Anterior cingulate cortex (tissue), 58 donors: ENCODE measurements at places on chromosomes 3 and 15.

- DNase-seq = no peak
Observed at GRCh38 chr3:185021256-185021655, 131.6 kb downstream of the C3orf70 start.

DNA sequence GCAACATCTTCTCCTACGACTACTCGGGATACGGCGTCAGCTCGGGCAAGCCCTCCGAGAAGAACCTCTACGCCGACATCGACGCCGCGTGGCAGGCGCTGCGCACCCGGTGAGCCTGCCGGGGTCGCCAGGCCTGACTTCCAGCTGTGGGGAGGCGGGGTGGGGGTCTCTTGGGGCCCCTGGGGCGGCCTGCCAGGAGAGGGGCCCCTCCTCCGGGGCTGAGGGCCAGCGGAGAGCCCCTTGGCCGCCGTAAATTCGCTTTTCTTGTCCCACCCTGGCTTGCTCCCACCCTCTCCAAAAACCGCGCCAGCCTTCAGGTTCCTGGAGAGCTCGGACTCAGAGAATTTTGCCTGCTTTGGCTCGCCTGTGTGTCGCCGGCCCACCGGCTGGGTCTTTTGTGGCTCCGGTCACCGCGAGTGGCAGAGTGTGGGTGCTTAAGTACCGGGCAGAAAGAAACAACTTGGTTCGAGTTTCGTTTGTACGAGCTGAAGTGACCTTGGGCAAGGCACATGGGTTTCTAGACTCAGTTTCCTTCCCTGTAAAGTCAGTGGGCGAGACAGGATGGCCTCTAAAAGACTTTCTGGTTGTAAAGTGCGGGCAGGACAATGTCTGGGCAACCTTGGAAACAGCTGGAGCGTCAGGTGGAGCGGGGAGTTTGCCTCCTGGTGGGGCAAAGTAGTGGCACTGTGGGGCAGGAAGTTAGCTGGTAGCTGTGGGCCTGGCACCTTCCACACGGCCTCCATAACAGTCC lies 976 bp downstream of the ABHD17C start:
- no peak for DNase-seq

DNA sequence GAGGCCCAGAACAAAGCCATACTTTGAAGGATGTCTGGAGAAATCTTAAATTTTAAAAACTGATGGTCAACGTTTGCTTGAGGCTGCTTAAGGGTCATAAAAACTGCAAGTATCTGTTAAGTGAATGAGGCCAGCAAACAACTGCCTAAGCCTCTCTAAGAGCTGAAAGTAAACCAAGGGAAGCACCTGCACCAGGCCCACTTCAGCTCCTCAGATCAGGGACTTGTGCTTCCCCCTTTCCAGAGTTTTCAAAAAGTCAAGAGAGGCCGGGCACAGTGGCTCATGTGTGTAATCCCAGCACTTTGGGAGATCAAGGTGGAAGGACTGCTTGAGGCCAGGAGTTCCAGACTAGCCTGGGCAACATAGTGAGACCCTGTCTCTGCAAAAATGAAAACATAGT lies 9.1 kb downstream of the FBXL22 start:
- no peak for DNase-seq

GRCh38 chr3:9400616-9401015 lies 3.2 kb downstream of the SETD5 start:
- DNase-seq = no peak

DNA sequence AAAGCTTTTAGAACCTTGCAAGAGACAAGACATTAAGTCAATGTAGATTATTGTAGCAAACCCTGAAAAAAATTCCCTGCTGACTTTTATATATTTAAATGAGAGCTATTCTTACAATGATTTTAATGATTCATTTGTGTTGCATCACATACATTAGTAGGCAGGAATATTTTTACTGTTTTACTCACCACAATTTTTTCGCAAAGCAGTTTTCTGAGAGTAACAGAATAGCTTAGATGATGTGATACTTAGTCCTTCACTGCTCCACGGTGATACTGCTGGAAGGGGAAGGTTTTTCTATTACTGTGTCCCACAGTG lies 43.9 kb upstream of the CLRN1 start:
- DNase-seq = no peak

DNA sequence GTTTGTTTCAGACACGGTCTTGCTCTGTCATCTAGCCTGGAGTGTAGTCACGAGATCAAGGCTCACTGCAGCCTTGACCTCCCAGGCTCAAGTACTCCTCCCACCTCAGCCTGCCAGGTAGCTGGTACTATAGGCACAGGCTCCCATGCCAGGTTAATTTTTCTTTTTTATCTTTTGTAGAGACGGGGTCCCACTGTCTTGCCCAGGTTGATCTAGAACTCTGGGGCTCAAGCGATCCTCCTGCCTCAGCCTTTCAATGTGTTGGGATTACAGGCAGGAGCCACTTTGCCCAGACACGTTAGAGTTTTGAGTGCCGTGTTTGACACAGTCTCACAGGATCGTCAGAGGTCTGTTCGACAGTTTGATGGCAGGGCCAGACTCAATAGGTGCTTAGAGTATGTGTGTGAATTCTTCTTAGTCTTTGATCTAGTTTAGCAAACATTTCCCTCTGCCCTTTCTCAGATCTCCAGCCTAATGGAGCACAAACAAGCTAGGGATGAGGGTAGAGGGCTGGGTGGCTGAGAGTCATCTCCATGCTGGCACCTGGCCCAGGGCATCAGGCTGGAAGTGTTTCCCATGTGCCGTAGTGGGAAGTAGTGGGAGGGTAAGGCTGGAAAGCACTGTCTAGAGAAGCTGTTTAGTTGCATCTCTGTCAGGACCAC lies 66.1 kb upstream of the DLG1 start:
- no peak for DNase-seq

GRCh38 chr3:13051066-13051465 lies 22.2 kb downstream of the IQSEC1 start:
- DNase-seq = no peak

DNA sequence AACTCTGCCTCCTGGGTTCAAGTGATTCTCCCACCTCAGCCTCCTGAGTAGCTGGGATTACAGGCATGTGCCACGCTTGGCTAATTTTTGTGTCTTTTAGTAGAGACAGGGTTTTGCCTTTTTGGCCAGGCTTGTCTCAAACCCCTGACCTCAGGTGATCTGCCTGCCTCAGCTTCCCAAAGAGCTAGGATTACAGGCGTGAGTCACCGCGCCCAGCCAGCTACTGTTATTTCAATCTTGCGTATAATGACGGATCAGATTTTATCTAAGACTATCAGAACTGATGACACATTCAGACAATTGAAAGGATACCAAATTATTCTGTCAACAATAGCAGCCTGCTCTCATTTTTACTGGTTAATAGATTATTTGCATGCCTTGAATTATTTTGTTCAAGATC lies 612.2 kb downstream of the ZIC1 start:
- no peak for DNase-seq

GRCh38 chr3:175111036-175111435 lies 251.9 kb downstream of the NAALADL2 start:
- no peak for DNase-seq

DNA sequence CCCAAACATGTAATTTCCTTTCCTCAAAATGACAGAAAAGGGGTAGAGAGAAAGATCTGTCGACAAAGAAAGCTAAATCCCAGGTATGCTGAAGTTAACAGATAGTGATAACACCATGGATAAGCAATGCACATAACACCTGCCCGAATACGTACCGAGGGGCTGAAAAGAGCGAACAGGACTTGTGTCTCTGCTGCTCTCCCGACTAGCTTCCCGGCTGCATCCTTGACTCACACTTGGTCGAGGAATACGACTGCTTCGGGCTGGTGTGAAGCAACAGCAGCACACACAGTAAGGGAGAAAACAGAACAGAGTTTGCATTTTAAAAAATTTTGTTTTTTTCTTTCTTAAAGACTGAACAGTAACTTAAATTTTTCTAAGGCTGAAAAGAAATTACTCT lies 136.4 kb downstream of the CLASP2 start:
- DNase-seq = no peak

- no peak for DNase-seq
Observed at GRCh38 chr3:184126006-184126405, 9.2 kb upstream of the EIF2B5 start.

DNA sequence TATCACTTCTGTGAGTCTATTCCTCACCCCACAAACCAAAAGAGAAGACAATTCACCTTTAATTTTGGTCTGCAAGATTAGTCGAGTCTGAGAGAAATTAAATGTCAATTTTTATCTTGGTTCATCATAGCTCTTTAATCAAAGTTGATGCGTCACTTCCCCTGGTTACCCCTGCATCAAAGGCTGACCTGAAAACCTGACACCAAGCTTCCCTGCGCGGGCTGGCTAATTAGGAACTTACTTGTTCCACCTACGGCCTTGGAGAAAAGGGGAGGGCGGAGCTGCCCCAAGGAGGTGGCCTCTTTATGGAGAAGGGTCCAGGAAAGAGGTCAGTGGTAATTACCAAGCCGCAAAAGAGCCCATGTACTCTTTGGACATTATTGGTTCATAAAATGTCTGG lies 218.4 kb downstream of the ARRDC4 start:
- no peak for DNase-seq

DNA sequence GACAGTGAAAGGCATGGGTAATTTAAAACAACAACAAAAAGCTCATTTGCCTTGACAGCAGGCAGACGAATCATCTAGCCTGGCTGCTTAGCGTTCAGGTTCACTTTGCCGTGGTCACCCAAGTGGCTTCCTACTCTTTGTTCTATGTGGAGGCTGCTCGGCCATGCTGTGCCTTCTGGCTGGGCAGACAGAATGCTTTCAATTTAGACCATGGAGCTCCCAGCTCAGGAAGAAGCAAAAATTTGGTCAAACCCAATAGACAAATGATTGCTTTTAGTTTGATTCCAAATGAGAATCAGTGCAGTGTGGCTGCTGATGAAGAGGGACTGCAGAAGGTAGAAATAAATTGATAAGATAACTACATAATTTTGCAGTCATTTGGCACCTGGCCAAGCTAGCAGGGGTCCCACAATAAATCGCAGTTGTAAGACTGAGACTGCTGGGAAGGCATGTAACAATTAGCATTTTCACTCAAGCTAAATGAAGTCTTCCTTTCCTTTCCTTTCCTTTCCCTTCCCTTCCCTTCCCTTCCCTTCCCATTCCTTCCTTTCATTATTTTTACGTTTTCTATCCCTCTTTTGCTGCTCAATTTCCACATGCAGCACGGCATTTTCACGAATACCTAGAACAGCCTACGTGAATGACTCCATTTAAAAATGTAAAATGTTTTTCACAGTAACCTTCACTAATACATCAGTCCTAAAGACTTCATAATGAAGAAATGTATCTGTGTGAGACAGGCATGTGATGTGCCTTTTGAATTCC lies 360.4 kb upstream of the TGFBR2 start:
- no peak for DNase-seq

DNA sequence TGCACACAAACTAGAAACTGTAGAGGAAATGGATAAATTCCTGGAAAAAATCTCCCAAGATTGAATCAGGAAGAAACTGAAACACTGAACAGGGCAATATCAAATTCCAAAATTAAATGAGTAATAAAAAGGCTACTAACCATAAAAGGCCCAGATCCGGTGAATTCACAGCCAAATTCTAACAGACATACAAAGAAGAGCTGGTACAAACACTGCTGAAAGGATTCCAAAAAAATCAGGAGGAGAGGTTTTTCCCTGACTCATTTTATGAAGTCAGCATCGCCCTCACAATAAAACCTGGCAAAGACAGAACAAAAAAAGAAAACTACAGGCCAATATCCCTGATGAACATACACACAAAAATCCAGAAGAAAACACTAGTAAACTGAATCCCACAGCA lies 462.4 kb upstream of the THBS1 start:
- no peak for DNase-seq

- no peak for DNase-seq
Observed at GRCh38 chr15:81291916-81292522, 31.9 kb downstream of the STARD5 start.

- DNase-seq = no peak
Observed at GRCh38 chr15:62566248-62566647, 401.2 kb upstream of the C2CD4B start.

GRCh38 chr3:187740421-187741399 lies 4.6 kb downstream of the BCL6 start:
- peak; percentile 70 for DNase-seq

- no peak for DNase-seq
Observed at GRCh38 chr15:70166506-70167087, 68.9 kb upstream of the TLE3 start.

DNA sequence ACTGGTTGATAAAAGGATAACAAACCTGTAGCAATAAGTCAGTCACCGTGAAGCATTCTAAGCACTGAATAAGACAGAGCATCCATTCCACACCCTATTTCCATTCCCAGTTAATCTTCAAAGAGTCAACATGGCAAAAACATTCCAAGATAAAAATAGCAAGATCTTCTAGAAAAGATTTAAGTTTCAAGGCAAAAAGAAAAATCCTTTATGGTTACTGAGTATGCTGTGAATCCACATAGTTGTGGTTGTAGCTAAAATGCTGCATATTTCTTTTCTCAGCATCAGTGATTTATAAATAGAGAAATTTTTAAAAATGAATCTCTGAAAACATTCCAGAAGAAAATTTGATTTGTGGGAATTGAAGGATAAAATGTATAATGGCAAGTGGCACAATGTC lies 21.1 kb downstream of the GAP43 start:
- no peak for DNase-seq

- DNase-seq = no peak
Observed at GRCh38 chr15:39134282-39134681, 446.6 kb upstream of the THBS1 start.

- DNase-seq = no peak
Observed at GRCh38 chr15:31078471-31078870, 23.1 kb downstream of the TRPM1 start.

GRCh38 chr15:82543160-82543559 lies 2.9 kb upstream of the RPS17 start:
- no peak for DNase-seq

GRCh38 chr3:154144825-154145465 lies 23.8 kb downstream of the ARHGEF26 start:
- no peak for DNase-seq

- DNase-seq = no peak
Observed at GRCh38 chr3:195766671-195767070, 45.1 kb downstream of the MUC4 start.

DNA sequence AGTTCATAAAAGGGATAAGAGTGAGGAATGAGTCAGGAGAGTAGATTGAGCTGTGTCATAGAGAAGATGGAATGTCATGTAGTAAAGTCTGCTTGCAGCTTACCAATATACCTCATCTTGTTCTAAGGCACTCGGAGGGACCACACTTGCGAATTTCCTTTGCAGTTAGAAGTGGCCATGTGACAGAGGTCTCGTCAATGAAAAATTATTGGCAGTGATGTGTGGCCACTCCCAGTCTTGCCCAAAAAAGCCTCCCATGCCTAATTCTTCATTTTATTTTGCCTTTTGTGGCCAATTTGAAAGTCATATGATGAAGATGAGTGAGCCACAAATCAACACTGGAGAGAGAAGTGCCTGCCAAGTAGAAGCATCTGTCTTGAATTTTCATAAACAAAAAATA lies 465.6 kb upstream of the ZNF385D start:
- DNase-seq = no peak
